OCI-M1 (cell line): ENCODE measurements at places on chromosomes 5 and 9.

- DNase-seq: no peak
Observed at GRCh38 chr5:96968614-96969013, 32.7 kb downstream of the LNPEP start.

GRCh38 chr9:14508884-14509283 is 184.3 kb downstream of the ZDHHC21 start:
- no peak for DNase-seq

DNA sequence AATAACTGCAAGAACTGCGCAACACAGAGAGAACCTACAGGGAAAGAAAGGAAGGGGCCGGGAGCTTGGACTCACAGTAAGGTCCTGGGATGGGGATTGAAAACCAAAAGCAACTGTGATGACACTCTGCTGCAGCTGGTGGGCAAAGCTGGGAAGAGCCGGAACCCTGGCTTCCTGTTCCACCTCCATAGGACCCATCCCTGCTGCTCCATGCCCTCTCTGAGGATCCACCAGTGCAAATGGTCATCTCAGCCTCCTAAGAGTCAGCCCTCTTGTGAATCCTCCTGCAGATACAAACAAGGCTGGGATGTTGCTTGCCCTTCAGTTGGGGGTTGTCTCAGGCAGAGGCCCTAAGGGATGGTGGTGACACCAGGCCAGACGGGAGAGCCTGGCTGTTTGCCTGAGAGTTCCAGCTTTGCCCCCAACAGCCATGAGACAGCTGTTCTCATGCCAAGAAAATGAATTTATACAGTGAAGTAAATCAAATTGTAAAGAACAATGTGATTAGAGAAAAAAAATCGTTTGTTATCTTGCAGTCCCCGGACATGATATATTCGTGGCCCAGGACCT is 90.8 kb downstream of the TENT4A start:
- no peak for DNase-seq

DNA sequence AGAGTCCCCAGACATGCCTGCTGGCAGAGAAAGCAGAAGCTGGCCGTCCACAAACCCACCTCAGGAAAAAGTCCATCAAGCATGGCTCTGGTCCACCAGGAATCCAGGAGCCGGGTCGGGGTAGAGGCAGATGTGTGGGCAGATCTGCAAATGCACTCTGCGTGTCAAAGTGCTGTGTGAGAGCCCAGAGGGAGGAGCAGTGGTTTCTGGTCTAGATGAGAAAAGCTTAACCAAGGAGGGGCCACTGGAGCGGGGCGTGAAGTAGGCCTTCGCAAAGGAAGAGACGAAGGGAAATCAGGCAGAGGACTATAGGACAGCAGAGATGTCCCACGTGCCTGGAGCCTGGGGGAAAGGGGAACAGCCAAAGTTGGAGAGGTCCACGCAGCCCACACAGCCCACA is 40.0 kb downstream of the TTLL11 start:
- no peak for DNase-seq

DNA sequence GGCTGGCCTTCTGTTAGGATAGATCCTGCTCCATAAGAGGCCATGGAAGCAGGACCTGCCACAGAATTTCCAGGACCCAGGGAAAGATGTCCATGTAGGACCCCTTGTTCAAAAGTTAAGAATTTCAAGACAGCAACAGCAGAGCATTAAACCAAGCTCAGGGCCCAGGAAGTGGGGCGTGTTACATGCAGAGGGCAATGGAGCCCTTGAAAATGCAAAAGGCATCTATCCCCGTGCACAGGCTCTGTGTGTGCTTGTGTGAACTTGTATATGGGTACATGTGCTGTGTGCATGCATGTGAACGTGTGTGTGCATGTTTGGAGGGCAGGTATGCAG is 14.4 kb upstream of the NKD2 start:
- DNase-seq: no peak

GRCh38 chr9:94086486-94087345 is 2.5 kb downstream of the PTPDC1 start:
- DNase-seq: no peak

DNA sequence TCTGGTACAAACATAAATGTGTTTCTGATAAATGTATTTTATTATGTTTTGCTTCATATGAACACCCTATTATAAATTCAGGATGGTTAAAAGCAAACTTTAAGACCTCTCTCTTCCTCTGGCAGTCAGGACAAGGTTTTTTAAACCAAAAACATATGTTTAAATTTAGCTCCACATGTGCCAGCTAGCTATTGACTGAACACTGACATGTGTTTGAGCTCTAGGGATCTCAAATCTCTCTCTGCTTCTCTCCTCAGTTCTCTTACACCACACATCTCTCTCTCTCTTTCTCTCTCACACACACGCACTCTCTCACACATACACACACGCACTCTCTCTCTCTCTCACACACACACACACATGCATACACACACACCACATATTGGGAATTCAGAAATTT is 150.1 kb upstream of the RFX3 start:
- no peak for DNase-seq

GRCh38 chr5:53479590-53480415 is 626 bp upstream of the FST start:
- peak; percentile 76 for DNase-seq

GRCh38 chr9:68443624-68444023 is 87.2 kb downstream of the PGM5 start:
- DNase-seq: no peak

- DNase-seq: no peak
Observed at GRCh38 chr5:91381239-91381773, 1.8 kb downstream of the ARRDC3 start.
